T1000 (cell line): ENCODE measurements at places on chromosomes 4 and X.

GRCh38 chr4:183244506-183244905, 75.6 kb downstream of the CLDN22 start:
- DNase-seq = no peak

DNA sequence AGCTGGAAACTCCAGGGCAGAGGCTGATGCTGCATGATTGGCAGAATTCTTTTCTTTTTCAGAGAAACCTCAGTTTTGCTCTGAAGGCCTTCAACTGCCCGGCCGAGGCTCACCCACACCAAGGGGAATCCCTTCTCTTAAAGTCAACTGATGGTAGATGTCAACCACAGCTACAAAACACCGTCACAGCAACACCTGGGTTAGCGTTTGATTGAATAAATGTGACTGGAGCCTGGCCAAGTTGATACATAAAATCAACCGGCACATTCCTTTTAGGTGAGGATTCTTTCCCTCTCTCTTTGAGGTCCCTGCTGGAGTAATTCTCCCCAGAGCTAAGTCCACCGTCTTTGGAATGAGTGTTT, 15.2 kb upstream of the KIAA0232 start:
- DNase-seq = no peak

GRCh38 chrX:107619885-107620322, 8.4 kb upstream of the PRPS1 start:
- no peak for DNase-seq

GRCh38 chr4:162229670-162230069, 65.9 kb upstream of the FSTL5 start:
- no peak for DNase-seq

DNA sequence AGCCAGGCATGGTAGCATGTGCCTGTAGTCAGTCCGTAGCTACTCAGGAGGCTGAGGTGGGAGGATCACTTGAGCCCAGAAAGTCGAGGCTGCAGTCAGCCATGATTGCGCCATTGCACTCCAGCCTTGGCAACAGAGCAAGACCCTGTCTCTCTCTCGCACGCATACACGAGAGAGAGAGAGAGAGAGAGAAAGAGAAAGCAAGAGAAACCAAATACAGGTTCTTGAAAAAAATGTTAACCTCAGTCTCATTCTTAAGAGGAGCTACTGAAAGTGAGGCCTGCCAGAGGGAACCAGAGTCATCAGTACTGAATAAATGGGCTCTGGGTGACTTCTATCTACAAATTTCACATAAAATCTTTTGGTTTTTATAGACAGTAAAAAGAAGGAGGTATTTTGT, 42.9 kb downstream of the KIAA0232 start:
- DNase-seq = no peak

- peak; percentile 13 for DNase-seq
Observed at GRCh38 chr4:41258783-41259182, 2.1 kb downstream of the UCHL1 start.

- DNase-seq = no peak
Observed at GRCh38 chrX:99078301-99078700, 1331.8 kb downstream of the PCDH19 start.

- DNase-seq = no peak
Observed at GRCh38 chr4:146327859-146328650, 113.7 kb downstream of the REELD1 start.

DNA sequence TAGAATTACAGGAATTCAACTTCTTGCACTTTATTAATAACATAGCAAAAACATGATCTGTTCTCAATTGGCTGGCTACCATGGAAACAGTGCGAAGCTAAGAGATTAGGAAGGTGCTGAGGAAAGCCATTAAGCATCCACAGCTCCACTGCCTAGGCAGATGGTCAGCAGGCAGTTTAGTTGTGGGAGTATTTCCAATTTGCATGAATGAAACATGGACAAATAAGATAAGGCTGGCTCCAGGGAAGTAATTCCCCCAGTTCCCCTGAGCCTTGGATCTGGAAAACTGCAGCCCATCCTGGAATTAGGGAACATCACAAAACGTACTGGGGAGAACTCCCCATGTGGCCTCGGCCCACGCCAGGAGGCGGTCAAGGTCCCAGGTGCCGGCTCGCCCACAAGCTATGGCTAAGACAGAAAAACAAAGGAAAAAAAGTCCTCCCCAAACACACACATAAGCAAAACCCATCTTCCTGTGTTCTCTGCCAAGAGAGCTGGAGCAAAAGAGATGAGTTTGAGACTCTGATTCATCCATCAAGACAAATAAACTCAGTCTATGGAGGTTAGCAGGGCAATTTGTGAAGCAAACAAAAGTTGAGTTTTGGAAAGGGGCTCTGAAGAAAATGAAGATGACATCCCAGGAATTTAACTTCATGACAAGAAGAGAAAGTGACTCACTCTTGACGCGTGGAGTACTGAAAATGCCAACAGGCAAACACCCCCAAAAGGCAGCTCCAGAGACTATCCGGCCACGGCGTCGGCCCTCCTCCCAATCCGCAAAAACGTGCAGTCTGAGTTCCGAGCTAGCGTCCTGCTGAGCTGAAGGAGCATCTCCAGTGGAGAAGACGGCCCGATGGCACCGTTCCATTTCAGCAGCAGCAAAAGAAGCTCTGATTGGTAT, 45.1 kb downstream of the IGFBP7 start:
- DNase-seq = peak; percentile 72

GRCh38 chr4:48027653-48028052, 11.1 kb downstream of the NIPAL1 start:
- no peak for DNase-seq

GRCh38 chrX:41590641-41591040, 98.1 kb upstream of the GPR34 start:
- DNase-seq = no peak

GRCh38 chrX:23742697-23743622, at the start of gene ACOT9:
Gene ACOT9 (minus strand): TSS chrX:23743276. CDS start chrX:23743144, 132 bp downstream.
- peak; percentile 72 for DNase-seq

DNA sequence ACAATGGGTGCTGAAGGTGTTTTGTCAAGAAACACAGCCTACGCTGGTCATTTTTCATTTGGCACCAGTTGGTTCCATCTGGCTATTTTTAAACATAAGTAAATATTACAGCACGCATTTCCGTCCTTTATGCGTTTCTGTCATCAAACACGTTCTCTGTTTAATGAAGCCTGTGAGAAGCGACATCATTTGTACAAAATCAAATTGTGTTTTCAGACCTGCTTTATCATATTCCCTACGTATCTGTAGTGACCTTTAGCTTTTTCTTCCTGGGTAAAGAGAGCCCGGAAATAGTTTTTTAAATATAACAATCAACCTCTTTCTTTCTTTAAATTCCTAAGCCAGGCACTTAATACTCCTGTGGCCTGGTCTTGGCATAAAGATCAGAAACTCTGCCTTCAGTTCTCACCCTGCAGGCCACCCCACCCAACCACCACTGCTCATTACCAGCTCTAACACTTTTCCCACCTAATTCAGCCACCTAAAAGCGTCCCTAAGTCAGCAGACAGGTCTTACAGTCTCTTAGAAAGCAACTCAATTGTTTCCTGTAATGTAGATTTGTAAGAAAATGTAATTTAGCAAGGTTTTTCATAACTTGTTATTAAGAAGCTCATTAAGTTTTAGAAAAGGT, 30.4 kb downstream of the ACSL1 start:
- DNase-seq = no peak

GRCh38 chr4:78687818-78688217, 88.3 kb upstream of the BMP2K start:
- no peak for DNase-seq

GRCh38 chr4:185591679-185592141, 56.4 kb upstream of the PDLIM3 start:
- no peak for DNase-seq

DNA sequence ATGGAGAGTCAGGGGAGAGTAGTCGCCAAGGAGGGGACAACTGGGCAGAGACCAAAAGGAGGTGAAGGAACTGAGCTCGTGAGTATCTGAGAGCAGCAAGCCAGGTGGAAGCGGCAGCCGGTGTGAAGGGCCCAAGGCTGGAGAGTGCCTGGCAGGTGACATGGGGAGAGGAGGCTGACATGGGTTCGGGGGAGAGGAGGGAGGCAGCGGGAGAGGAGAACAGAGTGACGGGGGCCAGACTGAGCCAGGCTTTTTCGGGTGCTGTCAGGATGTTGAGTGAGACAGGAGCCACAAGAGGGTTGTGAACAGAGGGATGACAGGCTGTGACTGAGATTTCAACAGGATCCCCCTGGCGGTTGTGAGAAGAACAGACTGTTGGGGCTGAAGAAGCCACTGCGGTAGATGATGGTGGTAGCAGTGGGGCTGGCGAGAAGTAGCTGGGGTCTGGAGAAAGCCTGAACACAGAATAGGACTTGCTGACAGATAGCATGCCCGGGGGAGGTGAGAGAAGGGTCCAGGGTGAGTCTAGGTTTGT, 5.7 kb downstream of the ELK1 start:
- no peak for DNase-seq

DNA sequence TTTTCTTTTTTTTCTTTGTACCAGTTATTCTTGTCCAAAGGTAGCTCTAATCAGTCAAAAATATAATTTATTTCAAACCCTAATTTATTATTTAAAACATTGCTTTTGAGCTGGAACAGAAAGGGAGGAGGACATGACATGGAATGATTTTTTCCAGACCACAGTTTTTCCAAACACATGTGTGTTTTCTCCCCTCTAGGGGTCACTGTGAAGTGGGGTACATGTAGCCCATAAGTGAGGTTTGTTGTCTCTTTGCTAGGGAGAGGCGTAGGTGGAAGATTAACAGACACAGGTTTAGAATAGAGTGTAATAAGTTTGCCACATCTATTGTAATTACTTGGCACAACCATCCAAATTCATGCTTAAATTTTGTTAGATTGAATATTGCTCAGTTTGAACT, 83.0 kb downstream of the TNIP2 start:
- DNase-seq = no peak

DNA sequence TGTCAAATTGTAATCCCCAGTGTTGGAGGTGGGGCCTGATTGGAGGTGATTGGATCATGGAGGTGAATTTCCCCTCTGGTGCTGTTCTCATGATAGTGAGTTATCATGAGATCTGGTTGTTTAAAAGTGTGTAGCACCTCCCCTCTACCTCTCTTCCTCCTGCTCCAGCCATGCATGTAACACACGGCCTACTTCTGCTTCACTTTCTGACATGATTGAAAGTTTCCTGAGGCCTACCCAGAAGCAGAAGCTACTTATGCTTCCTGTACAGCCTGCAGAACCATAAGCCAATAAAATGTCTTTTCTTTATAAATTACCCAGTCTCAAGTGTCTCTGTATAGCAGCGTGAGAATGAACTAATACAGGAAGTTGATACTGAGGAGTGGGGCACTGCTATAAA, 61.7 kb upstream of the DDX60 start:
- no peak for DNase-seq

DNA sequence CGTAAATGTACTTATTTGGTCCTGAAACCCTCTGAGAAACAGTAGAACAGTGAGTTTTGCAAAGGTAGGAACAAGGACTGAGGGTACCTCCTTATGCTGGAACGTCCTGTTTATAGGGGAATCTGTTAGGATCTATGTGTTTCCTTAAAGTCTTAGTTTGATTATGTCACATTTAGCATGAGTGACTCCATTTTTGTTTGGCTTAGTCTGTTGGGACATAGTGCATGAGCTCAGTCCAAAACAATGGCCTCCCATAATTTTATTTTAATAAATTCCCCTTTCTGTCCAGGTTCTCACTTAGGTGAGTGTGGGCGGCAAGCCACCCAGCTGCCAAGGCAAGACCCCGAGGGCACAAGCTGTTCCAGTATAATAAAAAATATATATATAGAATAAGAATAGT, 27.7 kb downstream of the HTT-AS start:
- no peak for DNase-seq

GRCh38 chr4:173174184-173174583, 5.6 kb downstream of the GALNT7 start:
- DNase-seq = no peak

DNA sequence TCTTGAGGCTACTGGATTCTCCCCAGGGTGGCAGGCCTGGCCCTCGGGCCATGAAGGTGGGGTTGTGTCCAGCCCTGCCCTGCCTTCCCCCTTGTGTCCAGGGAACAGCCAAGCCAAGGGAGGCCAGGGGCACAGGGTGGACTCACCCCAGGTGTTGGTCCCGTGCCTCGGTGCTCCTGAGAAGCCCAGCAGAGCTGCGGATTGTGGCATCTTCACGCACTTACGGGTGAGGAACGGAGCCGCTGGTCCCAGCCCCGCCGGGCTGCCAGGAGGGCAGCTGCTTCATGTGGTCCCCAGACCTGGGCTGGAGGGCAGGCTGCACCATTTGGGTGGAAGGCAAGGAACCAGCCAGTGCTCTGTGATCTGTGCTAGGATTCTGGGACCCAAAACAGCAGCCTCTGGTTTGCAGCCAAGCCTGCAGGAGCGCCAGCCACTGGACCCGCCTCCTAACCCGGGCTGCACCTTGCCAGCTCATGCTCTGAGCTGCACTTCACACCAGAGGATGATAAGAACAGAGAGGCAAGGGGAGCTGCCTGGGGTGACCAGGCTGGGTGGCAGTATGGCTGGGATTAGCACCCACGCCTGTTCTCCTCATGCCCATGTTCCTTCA, 36.1 kb upstream of the HMX1 start:
- no peak for DNase-seq

DNA sequence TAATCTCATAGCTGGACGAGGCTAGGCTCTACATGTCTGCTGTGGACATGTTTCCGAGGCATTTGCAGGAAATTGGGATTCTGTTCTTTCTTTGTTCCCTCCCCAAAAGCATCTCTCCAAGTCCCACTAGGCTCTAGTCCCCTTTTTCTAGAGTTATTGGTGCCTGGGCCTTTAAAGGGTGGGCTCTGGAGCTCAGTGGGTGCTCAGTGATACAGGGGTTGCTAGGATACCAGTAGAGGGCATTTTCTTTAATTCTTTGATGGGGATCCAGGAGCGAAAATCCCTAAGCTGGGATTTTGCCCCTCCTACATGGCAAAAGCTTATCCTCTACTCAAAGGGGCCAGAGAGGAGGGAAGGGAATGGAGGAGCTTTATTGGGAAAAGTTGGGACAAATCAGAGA, 34.2 kb downstream of the ARHGEF9 start:
- DNase-seq = no peak

DNA sequence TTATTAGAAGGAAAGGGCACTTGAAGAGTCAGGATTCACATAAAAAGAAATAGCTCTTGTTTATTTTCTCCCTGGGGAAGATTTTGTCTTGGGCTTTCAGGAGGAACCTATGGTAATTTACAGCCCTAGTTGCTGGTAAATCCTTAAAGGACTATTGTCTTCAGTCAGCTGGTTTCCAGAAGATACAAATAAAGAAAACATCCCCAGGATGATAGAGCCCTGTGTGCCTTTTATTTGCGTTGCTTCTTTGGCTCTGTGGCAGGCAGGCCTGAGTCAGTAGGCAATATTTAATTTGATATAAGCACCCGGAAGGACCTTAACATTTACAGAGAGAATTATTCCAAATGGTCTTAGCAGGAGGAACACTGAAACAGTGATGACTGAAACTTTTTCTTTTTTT, 131.0 kb upstream of the SLC34A2 start:
- DNase-seq = no peak

GRCh38 chr4:25842229-25842845, 20.5 kb downstream of the SEL1L3 start:
- DNase-seq = no peak

GRCh38 chr4:26464420-26465095, 25.7 kb downstream of the CCKAR start:
- no peak for DNase-seq

DNA sequence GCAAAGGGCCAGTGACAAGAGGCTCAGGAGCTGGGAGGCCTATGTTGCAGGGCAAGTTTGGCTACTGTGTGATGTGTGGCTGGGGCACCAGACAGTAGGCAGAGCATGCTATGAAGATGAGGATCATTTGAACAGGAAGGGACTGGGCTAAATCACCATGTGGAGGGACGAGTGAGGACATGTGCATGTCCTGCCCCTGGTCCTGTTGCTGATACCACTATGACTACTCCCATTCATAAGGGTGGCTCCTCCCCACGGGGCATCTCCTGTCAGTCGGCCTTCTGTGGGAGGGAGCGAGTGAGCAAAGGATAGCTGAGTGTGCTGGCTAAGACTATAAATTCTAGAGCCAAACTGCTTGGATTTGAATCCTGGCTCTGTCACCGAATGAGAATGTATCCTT, 139.2 kb downstream of the TMEM164 start:
- DNase-seq = no peak
